Activated CD4-positive, alpha-beta T cell treated with anti-CD3 and anti-CD28 coated beads, Interleukin-2, Interleukin-4, amounts not matched to agents 100 ng/mL and 50 ng/mL, durations not matched to agents 16 hours and 8 hours (primary cell): ENCODE measurements at places on chromosomes 1 and 21.
A peak's percentile ranks its signal among the peaks of the same experiment; 100 is the strongest.

GRCh38 chr1:15584489-15585363 lies at the start of gene AGMAT:
Gene AGMAT (minus strand): TSS chr1:15585051. CDS start chr1:15584967, 84 bp downstream.
- DNase-seq: peak; percentile 55

DNA sequence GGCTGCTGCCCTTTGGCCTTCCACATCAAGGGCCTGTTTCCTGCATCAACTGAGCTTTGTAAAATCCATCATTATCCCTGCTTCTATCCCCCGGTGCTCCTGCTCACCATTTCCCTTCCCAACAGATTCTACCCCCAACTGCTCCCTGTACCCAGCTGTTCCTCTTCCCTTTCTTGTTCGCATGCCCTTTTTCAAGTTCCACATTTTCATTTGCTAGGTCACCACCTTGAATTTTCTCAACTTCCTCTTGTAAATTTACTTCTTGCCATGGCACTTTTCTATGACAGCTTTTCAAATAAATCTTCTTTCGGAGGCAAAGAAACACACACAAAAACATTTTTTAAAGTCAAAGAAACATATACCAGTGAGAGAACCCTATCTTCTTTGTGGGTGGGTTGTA lies 330.5 kb upstream of the ADGRL2 start:
- DNase-seq: no peak

GRCh38 chr21:44658541-44658910 lies 794 bp downstream of the KRTAP12-3 start:
- no peak for DNase-seq

DNA sequence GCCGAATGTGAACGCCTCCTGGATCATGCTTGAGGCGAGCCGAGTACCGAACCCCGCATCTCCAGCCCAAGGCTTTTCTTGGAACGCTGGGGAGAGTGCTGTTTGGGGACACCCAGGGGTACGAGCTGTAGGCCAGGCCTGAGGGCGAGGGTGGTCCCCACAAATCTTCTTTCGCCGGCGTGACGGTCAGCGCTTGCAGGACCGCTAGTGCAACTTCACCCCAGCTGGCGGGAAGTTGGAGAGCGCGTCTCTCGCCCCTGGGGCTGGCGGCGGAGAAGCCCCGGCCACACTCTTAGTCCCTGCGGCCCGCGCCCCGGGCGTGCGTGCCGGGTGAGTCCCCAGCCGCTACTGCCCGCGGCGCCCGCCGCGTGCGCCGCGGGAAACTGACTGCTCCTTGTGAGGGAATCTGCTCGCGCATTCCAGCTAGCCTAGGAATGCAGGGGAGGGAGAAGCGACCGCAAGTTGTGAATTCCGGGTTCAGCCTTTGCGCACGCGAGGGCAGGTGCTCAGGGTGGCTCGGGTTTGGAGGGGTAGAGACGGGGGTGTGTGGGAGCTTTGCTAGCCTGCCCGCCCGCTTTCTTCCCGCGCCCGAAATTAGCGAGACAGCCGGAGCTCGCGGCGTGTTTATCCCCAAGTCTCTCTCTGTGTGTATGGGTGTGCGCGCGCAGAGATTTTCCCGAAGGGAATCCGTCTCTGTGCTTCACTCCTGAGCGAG lies 884 bp downstream of the LHX4 start:
- DNase-seq: no peak

DNA sequence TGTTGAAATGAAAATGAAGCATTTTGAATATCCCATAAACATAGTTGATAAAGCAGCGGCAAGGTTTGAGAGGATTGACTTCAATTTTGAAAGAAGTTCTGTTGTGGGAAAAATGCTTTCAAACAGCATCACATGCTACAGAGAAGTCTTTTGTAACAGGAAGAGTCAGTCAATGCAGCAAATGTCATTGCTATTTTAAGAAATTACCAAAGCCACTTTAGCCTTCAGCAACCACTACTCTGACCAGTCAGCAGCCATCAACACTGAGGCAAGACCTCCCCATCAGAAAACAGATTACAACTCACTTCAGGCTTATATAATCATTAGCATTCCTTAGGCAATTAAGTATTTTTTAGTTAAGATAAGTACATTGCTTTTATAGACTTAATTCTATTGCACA lies 33.8 kb upstream of the FCRL3 start:
- no peak for DNase-seq

DNA sequence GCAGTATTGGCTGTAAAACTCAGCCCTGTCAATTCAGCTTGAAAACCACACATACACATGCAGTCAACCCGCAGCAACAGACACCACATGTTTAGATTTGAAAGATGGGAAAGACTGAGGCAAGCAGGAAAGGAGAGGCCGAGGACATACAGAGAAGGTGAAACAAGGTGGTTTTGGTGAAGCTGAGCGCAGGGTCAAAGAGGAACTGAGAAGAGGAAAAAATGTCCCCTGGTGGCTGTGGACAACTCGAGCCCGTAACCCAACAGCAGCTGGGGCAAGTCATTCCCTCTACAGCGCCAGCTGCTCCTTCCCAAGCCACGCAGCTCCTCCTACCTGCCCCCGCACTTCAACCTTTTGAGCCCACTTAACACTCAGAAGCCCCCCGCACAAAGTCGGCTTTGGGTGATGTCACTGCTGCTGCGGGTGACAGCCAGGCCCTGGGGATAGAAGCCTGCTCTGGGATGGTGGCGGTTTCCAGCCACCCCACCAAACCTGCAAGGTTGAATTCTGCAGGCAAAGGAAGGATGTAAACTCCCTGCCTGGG lies 63.0 kb downstream of the KCNN3 start:
- DNase-seq: no peak

DNA sequence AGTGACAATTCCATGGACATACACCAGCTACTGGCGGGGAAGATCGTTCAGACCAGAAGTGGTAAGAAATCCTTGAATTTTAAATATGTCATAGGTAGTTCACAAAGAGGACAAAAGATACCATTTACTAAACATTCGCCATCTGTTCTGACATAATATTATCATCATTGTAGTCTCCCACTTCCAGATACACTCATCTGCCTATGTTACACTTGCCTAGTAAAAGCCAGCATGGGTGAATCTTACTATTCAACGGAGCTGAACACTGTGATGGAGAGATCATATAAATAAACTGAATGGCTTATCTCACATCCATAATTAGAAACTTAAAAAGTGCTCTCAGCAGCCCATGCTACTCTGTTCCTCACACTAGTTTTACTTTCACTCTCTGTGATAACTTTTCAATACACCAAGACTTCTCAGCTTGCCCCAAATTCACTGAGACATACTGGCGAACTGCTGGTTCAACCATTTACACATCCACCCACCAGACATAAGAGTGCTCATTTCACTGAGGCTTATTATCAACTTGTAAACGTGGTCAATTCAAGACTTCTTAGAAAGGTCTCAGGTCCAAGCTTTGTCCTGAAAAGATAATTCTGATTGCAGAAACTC lies 463 bp upstream of the PRRC2C start:
- no peak for DNase-seq

DNA sequence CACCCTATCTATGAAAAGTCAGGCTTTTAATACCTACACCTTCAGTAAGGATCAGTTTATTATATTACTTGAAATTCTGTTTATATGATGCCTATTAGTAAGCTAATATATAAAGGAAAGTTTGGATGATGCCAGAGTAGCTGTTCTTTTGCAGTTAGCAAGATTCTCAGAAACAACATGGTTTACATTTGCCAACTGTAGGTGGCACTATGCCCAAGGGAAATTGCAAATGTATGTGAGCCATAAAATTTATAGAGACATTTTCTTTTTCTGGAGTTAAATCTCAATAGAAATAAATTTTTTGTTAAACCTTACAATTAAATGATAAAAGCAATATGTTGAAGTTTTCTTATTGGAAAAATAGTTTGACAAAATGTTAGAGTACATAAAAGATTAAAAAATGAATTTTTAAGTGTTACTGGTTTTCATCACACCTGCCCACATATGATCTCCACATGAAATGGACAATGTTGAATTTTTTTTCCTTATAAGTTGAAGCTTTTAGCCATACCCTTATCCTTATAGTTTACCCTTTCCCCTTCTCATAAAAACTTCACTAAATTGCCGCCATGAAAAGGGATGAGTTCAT lies 32.1 kb upstream of the EPHX4 start:
- DNase-seq: peak; percentile 39

DNA sequence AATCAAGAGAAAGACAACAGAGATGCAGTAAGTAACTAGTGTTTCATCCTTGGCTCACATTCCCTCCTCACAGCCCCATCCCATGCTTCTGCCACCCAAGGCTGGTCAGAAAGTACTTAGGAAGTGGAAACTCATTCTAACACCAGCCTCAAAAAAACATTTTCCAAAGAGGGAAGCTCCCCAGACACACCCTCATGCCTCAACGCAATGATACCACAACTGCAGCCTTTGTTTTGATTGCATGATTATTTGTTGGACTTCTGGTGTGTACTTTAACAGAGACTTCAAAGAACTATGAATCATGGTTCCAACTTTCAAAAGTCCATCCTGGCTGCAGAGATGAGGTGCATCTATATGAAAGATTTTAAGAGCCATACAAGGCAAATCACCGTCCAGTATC lies 45.2 kb upstream of the KCNA3 start:
- DNase-seq: no peak

DNA sequence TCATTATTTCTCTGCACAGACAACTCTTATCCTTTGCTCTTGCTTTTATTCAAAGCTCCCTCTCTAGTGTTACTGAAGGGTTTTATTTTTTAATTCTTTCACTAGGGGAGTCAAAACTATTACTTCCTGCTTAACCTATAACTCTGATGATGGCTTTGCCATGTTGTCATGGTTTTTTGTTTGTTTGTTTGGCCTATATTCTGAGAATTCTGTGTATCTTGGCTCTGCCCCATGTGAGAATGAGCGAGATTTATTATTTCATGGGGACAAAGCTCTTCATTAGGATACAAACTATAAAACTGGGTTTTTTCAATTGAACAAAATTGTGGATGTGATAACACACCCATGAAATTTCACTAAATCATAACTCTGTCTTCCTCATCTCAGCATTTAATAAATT lies 190.5 kb upstream of the C1orf105 start:
- DNase-seq: no peak

DNA sequence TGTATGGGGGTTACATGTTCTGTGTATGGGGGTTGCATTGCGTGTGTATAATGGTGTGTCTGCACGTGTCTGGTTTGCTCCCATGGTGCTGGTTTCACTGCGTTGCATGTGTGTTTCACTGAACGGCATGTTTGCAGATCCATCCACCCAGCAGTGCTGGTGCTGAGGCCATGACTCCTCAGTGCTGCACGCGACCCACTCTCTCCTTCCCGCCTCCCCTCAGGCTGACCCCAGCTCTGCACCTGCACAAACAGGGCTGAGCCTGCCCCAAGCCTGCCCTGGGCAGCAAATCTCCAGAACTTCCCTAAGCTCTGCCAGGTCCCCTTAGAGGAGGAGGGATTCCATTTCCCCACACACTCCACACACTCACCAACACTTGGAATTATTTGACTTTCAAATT lies 18.7 kb downstream of the ACTRT2 start:
- DNase-seq: no peak

GRCh38 chr1:147541672-147542568 lies 619 bp downstream of the BCL9 start:
- DNase-seq: no peak

GRCh38 chr1:23475641-23476040 lies 8.3 kb downstream of the ASAP3 start:
- DNase-seq: no peak

GRCh38 chr1:30049748-30050296 lies 673.6 kb downstream of the MATN1 start:
- no peak for DNase-seq

- no peak for DNase-seq
These were observed 804.1 kb downstream of the USP25 start for GRCh38 chr21:16533692-16534407.

GRCh38 chr1:197272791-197273190 lies 4.7 kb downstream of the CRB1 start:
- no peak for DNase-seq
